Fibroblast of upper back skin (primary cell): ENCODE measurements at places on chromosomes 7 and 10.

GRCh38 chr7:42932811-42933591 lies 825 bp downstream of the MRPL32 start:
- DNase-seq, result peak; percentile 29

GRCh38 chr10:47077941-47078340 lies 166.7 kb downstream of the PTPN20 start:
- DNase-seq, result no peak

- DNase-seq, result peak; percentile 47
These were observed 398.8 kb upstream of the KLF6 start for GRCh38 chr10:4183761-4184261.

- peak; percentile 45 for DNase-seq
These were observed 767.4 kb upstream of the GHITM start for GRCh38 chr10:83371696-83372490.

DNA sequence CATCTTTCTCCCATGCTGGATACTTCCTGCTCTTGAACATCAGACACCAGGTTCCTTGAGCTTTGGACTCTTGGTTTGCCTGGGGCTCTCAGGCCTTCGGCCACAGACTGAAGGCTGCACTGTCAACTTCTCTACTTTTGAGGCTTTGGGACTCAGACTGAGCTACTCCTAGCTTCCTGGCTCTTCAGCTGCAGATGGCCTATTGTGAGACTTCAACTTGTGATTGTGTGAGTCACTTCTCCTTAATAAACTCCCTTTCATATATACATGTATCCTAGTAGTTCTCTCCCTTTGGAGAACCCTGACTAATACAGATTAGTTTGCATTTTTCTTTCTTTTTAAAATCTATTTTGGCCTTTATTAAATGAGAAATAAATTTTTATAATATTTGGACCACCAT lies 276.2 kb upstream of the SEMA3C start:
- peak; percentile 14 for DNase-seq

- peak; percentile 80 for DNase-seq
These were observed 7.6 kb downstream of the SERPINE1 start for GRCh38 chr7:101134399-101134980.

GRCh38 chr7:27172823-27173510 lies 1.2 kb downstream of the HOXA10 start:
- DNase-seq, result no peak

- DNase-seq, result no peak
These were observed 666 bp downstream of the SMKR1 start for GRCh38 chr7:129502708-129503685.

DNA sequence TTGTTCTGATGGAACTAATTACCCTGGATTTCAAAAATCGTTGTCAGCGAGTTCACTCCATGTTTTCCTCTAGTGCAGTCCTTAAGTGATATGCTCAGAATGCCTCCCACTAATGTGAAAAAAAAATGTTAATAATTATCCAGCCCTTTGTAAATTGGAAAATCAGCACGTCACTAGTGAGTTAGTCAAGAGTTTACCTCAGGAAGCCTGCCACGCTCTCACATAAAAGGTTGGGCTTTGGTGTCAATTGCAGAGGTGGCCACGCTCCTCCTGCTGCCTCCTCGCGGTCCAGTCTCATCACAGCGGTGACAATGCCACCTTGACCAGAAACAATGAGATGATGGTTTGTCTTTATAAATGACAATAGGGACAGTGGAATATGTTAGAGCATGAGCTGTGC lies 22.5 kb downstream of the UPP1 start:
- DNase-seq, result no peak

GRCh38 chr7:73678862-73679261 lies 4.4 kb downstream of the DNAJC30 start:
- no peak for DNase-seq

- no peak for DNase-seq
These were observed 34.5 kb downstream of the SMURF1 start for GRCh38 chr7:99109108-99110051.

- peak; percentile 72 for DNase-seq
These were observed at the start of gene SSMEM1 for GRCh38 chr7:130207642-130208041. Gene SSMEM1 (plus strand): TSS chr7:130207860. CDS start chr7:130207911, 51 bp downstream.

GRCh38 chr10:26962835-26963234 lies 102.1 kb upstream of the ABI1 start:
- DNase-seq, result no peak

GRCh38 chr7:2037301-2037807 lies 195.4 kb downstream of the MAD1L1 start:
- peak; percentile 51 for DNase-seq

GRCh38 chr7:129667116-129667515 lies 55.6 kb downstream of the NRF1 start:
- DNase-seq, result no peak

GRCh38 chr7:15397922-15398760 lies 163.7 kb downstream of the AGMO start:
- peak; percentile 62 for DNase-seq

DNA sequence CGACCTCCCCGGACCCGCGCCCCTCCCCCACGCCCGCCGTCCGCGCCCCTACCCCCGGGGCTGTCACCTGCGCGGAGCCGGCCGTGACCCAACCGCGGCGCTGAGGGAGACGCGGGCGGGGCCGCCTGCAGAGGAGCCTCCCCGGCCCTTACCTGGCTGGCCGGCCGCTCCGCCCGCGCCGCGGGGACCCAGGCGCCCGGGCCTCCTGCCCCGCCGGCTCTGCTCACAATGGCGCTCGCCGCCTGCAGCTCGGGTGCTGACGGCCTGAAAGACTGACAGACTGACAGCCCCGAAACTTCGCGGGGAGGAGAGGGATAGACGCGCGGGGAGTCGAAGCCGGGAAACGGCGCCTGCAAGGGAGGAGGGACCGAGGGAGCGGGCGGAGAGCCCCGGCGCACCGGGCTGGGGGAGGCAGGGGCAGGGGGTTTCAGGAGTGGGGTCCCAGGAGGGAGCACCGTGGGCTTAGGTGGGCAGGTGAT lies 393 bp downstream of the ZNF467 start:
- no peak for DNase-seq
